ENCODE measurements at places on chromosomes 11 and 22. TPM values are rescaled to one million over a fixed set of nuclear protein-coding genes. Genes with fewer than 3 reads are reported as not detected.

Gene MAJIN
- not detected for total RNA-seq

Gene HNRNPUL2
- total RNA-seq, result 46.1 TPM

DNA sequence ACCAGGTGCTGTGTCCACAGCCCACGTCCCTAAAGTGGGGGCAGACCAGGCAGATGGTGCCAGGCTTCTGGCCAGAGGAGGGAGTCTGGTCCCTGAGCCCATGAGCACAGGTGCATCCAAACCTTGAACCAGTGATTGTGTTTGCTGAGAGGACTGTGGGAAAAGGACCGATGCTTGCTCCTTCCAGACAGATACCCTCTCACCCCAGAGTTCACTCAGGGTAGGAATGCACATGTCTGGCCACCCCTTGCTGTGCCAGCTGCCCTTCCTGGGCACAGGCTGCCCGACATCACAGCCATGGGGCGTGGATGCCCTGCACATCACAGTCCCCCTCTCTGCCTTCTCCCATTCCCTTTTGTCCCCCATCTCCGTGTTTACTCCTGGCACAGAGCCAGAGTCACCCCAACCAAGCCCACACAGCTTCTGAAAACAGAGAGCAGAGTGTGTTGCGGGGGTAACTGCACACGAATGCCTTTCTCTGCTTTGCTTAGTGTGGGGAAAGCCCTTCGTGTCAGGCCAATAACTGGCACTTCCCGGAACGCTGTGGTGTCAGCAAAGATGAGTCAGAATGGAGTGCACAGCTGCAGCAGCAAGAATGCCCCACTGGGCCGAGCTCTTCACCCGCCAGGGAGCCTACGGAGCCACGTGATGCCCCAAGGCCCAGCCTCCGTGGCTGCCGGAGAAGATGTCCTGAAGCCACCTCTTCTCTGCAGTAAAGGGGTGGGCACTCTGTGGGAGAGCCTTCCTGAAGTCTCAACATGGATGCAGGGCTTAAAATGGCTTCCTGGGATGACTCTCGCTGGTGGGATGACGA is 7.6 kb downstream of the CARS1 start:
- peak overlapping the region; percentile 72 for H3K27ac ChIP-seq
- H3K4me1 ChIP-seq, result peaks cover 22% of the 10 kb centered on the region
- peaks cover 50% of the 10 kb centered on the region for H3K36me3 ChIP-seq
- no peaks in the 10 kb centered on the region for H3K27me3 ChIP-seq
- DNase-seq, result peak; percentile 67
- H3K4me3 ChIP-seq, result no peak overlapping the region

GRCh38 chr11:74534216-74534945 is 40.9 kb upstream of the LIPT2 start:
- H3K4me1 ChIP-seq, result peaks cover 6% of the 10 kb centered on the region
- DNase-seq, result no peak
- no peaks in the 10 kb centered on the region for H3K36me3 ChIP-seq
- H3K4me3 ChIP-seq, result no peak overlapping the region
- no peaks in the 10 kb centered on the region for H3K27me3 ChIP-seq

Gene FGF3
- total RNA-seq, result not detected

DNA sequence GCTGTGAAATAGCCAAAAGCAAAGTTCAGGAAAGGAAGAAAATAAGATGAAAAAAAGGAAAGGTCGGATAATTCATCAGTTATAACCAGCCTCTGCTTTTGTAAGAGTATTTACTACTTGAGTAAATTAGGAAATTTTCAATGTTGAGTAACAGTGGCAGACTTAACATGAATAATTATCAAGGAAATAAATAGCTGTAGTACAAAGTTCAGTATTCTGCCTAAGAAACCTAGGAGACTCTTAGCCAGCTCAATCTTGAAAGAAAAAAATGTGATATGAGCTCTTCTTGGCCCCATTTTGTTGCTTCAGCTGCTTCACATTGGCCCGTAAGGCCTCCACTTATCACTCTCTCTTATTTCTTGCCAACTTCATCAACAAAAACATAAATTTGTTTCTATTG is 17.0 kb upstream of the DNAJB7 start:
- H3K4me1 ChIP-seq, result no peaks in the 10 kb centered on the region
- no peak overlapping the region for H3K4me3 ChIP-seq
- no peaks in the 10 kb centered on the region for H3K27me3 ChIP-seq
- DNase-seq, result no peak
- peaks cover 48% of the 10 kb centered on the region for H3K36me3 ChIP-seq
- H3K27ac ChIP-seq, result no peak overlapping the region

- no peaks in the 10 kb centered on the region for H3K4me1 ChIP-seq
- no peak overlapping the region for H3K27ac ChIP-seq
- H3K4me3 ChIP-seq, result no peak overlapping the region
Measured at GRCh38 chr22:47371263-47372090, 609.0 kb downstream of the TBC1D22A start.

Gene FREY1
- total RNA-seq, result 0.53 TPM

DNA sequence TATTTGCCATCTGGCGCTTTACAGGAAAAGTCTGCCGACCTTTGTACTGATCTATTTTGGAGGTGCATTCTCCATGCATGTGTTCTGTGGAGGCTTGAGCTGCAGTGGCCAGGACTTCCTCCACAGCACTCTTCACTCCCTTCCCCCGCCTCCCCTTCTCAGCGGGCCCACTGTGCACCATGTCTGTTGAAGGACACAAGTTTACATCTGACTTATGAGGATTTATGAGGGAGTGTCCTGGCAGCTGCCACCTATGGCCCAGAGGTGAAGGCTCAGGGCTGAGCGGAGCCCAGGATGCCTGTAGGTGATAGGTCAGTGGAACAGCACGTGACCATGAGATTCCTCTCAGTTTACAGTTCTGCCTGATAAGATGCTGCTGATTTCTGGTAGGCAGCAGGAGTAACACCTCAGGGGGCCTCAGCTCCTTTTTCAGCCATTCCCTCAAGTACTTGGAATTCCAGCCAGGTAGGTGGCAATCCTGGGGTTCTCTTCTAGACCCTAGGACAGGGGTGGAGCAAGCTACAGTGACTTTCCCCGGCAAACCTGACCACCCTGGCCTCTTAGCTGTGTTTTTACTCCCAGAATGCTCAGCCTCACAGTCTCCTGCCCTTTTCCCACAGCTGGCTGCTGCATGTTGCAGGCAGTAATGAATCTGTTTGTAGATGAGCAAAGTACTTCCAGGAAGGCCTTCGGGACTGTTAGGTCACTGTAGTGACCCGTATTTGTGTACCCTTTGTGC is 59.9 kb downstream of the PPFIBP2 start:
- peak overlapping the region; percentile 73 for H3K27ac ChIP-seq
- H3K4me1 ChIP-seq, result peaks cover 72% of the 10 kb centered on the region
- no peaks in the 10 kb centered on the region for H3K27me3 ChIP-seq
- no peak for DNase-seq
- no peaks in the 10 kb centered on the region for H3K36me3 ChIP-seq
